Epithelial cell of proximal tubule (primary cell): ENCODE measurements at places on chromosomes 5 and 9. TPM values are rescaled to one million over a fixed set of nuclear protein-coding genes. Genes with fewer than 3 reads are reported as not detected.

Gene FCHSD1
- 15.7 and 43.1 TPM in 2 replicates for total RNA-seq

DNA sequence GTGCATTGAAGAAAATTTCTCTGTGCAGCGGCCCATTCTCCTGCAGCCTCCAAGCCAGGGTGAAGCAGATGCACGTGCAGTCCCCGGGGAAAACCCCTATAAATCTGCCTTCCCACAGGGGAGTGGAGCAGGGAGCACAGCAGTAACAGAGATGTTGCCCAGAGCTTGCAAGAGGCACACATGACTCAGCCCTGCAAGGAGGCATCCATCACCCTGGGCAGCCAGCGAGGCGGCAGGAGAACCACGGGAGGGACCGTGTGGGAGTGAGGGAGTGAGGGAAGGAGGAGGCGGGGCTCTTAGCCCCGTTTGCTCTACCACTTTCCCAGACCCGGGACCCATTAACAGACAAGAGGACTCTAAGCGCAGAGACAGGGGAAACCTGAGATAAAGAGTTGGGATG is 96.2 kb upstream of the ARAP3 start:
- DNase-seq = peak; percentile 32

GRCh38 chr9:27485158-27485557 is 38.9 kb upstream of the IFNK start:
- no peak for DNase-seq

Gene INSL6
- total RNA-seq = not detected in 2 replicates

Gene MTX3
- total RNA-seq = 6.2 and 7.3 TPM in 2 replicates

- DNase-seq = no peak
Observed at GRCh38 chr5:2755076-2755680, 3.7 kb upstream of the IRX2 start.
